ENCODE measurements at places on chromosomes 7 and 10. TPM values are rescaled to one million over a fixed set of nuclear protein-coding genes. Genes with fewer than 3 reads are reported as not detected.

MOGAT3 gene
- not detected for polyA plus RNA-seq

KCNMA1 gene
- 83.8 TPM for polyA plus RNA-seq

DNA sequence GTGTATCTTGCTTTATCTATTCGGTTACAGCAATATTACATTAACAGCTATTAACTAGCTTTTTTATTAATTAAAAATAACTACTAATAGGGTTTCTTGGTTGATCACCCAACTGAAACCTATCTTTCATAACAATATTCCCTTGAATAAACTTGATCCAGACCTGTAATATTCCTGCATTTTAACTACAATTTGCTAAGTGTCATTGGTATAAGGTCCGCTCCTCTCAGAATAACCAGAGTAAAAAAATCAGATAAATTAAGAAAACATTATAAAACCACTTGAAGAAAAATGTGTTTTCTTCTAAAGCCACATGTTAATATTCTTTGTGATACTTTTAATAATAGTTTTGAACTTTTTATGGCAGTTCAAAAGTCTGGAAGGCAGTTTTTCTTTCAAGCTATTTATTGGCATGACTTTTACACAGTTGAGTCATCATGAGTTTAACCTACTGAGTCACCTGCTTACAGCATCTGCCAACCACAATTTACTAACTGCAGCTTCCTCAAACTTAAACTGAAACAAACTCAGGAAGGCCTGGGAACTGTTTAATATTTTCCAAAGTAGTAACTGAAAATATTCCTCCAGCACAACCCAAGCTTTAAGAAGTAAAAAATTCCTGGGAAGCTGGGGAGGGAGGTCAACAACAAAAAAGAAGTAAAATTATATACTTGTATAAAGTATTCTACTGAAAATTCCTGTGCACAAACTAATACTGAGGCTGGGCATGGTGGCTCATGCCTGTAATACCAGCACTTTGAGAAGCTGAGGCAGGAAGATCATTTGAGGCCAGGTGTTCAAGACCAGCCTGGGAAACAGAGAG, 103.2 kb downstream of the NRBF2 start:
- no peak overlapping the region for H3K27ac ChIP-seq
- no peaks in the 10 kb centered on the region for H3K27me3 ChIP-seq
- DNase-seq, result no peak
- no peak overlapping the region for H3K4me3 ChIP-seq
- no peaks in the 10 kb centered on the region for H3K36me3 ChIP-seq
- no peaks in the 10 kb centered on the region for H3K4me1 ChIP-seq

DNA sequence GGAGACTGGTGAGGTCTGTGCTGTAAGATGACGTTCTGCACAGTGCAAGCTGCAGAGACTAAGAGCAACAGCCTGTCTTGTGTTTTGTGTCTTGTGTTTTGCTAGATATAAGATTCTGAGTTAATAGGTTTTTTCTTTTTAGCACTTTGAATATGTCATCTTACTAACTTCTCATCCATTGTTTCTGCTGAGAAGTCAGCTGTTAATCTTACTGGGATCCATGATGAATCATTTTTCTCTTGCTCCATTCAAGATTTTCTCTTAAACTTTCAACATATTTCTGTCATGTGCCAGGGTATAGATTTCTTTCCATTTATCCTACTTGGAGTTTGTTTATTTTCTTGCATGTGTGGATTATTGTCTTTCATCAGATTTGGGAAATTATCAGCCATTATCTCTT, 290.3 kb downstream of the CELF2 start:
- H3K36me3 ChIP-seq, result no peaks in the 10 kb centered on the region
- peaks cover 3% of the 10 kb centered on the region for H3K4me1 ChIP-seq
- no peak for DNase-seq

GRCh38 chr7:69517985-69518704, 80.1 kb upstream of the AUTS2 start:
- H3K27me3 ChIP-seq, result no peaks in the 10 kb centered on the region
- DNase-seq, result no peak
- no peak overlapping the region for H3K27ac ChIP-seq
- no peaks in the 10 kb centered on the region for H3K4me1 ChIP-seq
- no peaks in the 10 kb centered on the region for H3K36me3 ChIP-seq

DNA sequence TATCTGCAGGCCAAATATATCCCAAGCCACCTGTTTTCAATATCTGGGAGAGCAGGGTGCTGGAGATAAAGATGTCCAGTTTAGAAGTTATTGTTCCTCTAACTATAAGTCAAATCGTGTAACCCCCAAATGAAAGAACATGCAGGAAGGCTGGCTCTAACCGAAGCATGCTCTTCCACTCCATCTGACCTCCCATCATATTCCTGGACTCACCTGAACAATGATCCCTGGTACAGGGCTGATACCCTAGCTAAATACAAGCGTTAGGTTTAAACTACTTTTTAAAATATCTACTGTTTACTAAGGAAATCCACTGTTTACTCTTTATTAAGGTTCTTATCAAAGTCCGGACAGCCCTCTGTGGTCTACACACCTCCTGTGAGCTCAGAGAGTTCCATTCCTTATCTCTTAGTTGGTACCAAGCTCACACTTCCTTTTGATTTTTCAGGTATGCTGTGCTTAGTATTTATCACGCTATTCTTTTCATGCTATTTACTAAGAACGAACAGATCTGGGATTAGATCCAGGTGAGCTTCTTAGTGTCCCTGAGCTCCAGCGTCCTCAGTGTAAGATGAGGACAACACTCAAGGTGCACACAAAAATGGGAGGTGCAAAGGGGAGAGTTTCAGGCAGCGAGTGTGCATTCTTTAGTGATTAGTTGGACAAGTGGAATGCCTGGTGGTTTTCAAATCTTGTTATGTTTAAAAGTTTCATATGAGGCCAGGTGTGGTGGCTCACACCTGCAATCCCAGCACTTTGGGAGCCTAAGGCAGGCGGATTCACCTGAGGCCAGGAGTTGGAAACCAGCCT, 23.6 kb upstream of the COBL start:
- H3K4me1 ChIP-seq, result no peaks in the 10 kb centered on the region
- H3K36me3 ChIP-seq, result no peaks in the 10 kb centered on the region
- no peak for DNase-seq
- no peaks in the 10 kb centered on the region for H3K27me3 ChIP-seq

GRCh38 chr10:18615618-18616017, 35.8 kb downstream of the NSUN6 start:
- no peak overlapping the region for H3K4me3 ChIP-seq
- H3K27me3 ChIP-seq, result no peaks in the 10 kb centered on the region
- no peak for DNase-seq
- no peak overlapping the region for H3K27ac ChIP-seq

All from ovary (tissue), 10 donors.